ENCODE measurements at places on chromosomes 5 and 9.

DNA sequence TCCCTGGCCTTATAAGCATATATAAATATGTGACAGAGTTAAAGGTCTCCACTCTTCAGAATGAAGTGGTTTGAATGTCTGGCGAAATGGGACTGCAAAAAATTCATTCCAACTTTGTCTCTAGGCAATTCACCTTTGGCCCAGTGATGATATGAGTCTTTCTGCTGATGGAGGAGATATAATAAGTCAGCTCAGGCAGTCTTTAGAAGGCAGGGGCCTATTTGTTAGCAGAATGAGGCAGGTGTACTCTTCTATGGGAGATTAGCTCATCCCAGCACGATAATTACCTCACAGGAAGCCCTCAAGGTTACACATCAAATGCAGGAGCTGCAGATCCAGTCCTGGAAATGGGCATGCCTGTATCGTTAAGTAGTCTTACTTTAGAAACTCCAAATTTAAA lies 300.5 kb downstream of the NR2F1-AS1 start:
- no peak for DNase-seq

DNA sequence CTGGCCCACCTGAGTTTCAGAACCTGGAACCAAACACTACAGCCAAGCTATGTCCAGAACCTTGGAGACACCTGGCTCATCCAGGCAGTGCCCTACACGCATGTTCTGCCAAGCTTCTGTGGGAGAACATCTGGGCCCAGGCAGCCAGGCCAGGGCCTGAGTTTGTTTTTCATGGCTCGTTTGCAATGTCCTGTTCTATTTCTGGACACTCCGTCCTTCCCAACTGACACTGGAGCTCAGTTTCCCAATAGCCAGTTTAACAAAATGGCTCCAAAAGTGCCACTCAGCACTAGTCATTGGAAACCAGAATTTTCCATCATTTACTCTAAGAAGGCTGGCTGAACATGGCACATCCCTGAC lies 38.6 kb downstream of the SH3RF2 start:
- DNase-seq: no peak

GRCh38 chr9:125412166-125412565 lies 150.5 kb downstream of the GAPVD1 start:
- DNase-seq: no peak

DNA sequence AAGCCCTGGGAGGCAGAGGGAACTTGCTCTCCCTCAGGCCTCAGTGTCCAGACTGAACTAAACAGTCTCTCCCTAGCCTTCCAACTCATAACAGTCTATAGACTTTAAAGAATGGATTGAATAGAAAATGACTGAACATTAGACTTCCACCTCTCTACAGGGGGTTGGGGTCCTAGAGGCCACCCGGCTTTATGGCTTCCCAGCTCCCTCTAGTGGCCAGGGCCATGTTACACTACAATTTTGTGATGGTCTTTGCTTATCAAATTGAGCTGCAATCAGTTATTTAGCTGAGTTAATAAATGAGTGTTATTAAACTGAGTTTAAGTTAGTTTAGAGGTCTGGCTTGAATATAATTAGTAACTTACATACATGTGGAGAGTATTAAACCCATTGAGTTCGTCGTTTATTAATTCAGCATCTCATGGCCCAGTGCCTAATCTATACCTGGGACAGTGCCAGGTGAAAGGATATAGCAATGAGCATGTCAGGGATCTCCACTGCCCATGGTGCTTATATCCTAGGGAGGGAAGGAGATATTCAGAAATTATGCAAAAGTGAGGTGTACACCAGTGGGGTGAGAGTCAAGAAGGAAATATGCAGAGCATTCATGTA lies 105.2 kb downstream of the SH3TC2 start:
- DNase-seq: peak; percentile 54

- DNase-seq: no peak
These were observed 64.3 kb upstream of the DMRTA1 start for GRCh38 chr9:22382331-22382730.

GRCh38 chr9:33249983-33250382 lies 10.0 kb downstream of the SPINK4 start:
- peak; percentile 33 for DNase-seq

- no peak for DNase-seq
These were observed 435.1 kb upstream of the CDH9 start for GRCh38 chr5:27473307-27474046.

DNA sequence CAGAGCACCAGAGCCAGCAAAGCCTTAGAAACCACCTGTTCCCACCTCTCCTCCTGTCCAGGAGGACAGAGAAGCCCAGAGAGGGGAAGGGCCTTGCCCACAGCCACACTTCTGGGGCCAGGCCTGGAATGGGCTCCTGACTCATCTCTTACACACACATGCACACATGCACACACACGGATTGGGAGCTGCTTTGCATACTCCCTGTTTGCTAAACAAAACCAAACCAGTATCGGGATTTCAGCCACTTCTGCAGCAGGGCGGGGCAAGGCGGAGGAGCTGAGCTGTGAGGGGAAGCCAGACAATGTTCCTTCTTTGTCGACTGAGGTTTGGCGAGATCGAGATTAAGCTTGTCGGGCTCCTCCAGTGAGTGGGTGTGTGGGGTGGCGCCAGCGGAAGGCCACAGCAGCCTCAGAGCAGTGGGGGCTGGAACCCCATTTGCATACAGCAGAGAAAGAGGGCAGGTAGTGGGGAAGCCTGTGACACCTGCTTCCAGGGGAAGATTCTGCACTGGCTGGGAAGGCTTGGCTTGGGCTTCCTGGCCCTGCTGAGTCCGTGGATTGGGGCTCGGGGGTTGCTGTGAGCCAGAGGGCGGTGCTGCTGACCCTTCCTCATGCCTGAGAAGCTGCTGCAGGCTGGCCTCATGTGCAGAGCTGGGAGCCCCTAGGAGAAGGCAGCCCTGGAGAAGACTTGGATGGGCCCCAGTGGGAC lies 16.1 kb downstream of the GFI1B start:
- DNase-seq: no peak

DNA sequence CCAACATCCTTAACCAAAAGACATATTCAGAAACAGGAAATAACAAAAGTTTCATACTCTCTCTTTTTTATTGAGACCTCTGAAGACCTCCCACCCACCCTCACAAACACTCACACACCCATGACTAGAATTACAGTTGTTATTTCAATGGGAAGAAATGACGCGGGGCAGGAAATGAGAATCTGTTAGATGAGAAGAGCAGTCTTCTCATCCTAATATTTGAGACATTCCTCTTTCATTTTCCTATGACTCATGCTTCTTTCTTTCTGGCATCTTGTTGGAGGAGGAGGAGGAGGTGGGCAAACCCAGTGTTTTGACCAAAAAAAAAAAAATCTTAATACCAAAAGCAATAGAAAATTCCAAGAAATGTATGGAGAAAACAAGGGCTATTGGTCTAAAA lies 179.5 kb upstream of the TARS1 start:
- no peak for DNase-seq

- DNase-seq: no peak
These were observed 61.4 kb downstream of the FBXW11 start for GRCh38 chr5:171945066-171945465.

Data from MM.1S (cell line).